OCI-LY7 (cell line): ENCODE measurements at places on chromosomes 16 and 17.
A peak's percentile ranks its signal among the peaks of the same experiment; 100 is the strongest.

- no peak for DNase-seq
Measured at GRCh38 chr16:17835118-17835876, 364.5 kb upstream of the XYLT1 start.

DNA sequence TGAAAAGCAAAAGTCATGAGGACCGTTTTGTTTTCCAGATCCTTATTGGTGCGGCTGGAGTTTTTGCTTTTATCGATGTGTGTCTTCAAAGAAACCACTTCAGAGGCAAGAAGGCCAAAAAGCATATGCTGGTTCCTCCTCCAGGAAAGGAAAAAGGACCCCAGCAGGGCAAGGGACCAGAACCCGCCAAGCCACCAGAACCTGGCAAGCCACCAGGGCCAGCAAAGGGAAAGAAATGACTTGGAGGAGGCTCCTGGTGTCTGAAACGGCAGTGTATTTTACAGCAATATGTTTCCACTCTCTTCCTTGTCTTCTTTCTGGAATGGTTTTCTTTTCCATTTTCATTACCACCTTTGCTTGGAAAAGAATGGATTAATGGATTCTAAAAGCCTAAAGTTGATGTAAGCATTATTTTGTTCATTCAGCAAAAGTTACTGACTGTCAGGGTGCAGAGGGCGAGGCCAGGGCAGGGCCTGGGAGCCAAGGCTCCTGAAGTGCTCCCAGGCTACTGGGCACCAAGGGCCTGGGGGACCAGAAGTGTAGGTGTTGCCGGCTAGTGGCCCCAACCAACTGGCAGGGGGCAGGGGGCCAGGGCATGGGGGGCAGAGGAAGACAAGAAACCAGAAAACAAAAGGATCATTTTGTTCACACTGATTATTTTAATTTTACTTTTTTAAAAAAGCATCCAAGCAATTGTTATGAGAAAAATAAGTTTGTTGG is 8.8 kb downstream of the CMTM2 start:
- no peak for DNase-seq

GRCh38 chr16:674214-674881 is 1.1 kb upstream of the RHBDL1 start:
- DNase-seq: no peak

- peak; percentile 81 for DNase-seq
Measured at GRCh38 chr17:1365445-1366039, 34.5 kb downstream of the YWHAE start.

DNA sequence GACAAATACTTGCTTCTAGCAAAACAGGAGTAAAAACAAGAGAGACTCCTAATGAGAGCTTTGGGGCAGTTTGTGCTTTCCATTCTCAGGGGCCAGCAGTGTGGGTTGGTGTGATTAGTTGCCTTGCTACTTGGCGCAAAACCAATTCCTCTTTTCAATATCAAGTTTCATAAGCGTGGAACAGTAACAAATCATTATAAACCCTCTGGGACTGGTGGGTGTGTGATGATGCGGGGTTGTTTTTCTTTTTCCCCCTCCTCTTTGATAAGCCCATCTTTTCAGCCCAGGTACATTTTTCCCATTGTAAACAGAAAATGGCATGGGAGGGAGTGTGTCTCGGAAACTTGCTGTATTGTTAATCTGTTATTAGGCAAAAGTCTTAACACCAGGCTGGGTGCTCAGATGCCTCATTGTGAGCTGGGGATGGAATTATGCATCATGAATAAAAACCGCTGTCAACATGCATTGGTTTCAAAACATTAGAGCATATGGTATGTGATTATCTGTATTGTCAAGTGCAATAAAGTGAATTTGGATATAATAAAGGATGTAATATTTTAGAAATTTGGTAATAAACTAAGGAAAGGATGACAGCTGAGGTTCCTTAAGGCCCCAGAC is 166.4 kb downstream of the CCDC182 start:
- no peak for DNase-seq

GRCh38 chr17:10059684-10060211 is 138.7 kb downstream of the GAS7 start:
- DNase-seq: no peak

GRCh38 chr16:78324649-78325285 is 225.3 kb downstream of the WWOX start:
- DNase-seq: no peak

GRCh38 chr16:27046958-27047518 is 19.7 kb upstream of the C16orf82 start:
- no peak for DNase-seq

DNA sequence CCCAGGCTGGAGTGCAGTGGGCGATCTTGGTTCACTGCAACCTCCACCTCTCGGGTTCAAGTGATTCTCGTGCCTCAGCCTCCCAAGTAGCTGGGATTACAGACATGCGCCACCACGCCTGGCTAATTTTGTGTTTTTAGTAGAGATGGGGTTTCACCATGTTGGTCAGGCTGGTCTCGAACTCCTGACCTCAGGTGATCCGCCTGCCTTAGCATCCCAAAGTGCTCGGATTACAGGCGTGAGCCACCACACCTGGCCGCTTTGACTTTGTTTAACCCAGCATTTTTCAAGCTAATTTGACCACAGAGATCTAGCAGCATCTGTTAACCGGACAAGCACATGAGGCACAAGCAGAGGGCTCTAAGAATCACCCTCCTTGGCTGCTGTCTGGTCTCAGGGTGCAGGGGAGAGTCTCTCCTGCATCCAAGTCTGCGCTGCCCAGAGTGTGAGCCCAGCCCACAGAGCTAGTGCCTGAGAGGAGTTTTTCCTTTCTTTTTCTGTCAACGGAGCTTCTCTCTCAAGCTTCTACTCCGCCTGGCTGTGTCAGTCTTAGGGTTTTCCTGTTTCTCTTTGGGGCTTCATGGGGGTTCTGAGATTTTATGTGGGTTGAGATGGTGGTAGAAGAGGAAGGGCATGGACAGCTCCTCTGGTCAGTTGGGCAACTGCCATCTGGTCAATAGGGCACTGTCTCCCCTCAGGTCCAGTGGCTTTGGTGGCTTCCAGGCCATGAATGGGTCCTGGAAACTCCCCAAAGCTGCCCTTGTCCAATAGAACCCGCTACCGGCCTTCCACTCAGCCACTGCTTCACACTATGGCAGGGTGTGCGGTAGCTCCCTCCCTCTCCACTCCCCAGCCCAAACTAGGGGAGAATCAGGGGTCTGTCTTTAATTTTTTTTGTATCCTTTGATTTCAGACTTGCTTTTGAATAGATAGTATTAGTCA is 59.6 kb downstream of the TNFRSF13B start:
- DNase-seq: no peak

DNA sequence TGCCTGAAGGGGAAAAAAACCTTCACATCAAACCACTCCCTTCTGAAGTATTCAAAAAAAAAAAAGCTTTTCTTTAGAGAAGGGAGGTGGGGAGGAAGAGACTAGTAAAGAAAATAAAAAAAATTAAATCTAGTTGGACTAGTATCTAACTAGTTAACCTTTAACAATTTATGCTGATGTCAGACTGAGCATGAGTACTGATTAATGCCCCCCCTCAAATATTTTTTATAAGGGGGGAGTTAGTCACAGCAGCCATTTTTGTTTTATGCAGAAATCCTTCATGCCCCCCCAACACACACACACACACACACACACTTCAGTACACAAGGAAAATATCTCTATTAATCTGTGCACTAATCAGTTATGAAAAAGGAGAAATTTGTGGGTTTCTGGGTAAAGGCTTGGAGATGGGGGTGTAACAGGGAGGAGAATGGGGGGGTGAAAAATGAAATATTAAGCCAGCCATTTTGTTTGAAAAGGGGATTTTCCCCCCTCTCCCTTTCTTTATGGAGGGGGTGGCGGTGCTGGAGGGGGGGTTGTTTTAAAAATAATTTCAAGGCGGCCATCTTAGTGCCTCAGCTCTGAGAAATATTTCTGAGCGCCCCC is 4.7 kb upstream of the CHD3 start:
- DNase-seq: peak; percentile 61

DNA sequence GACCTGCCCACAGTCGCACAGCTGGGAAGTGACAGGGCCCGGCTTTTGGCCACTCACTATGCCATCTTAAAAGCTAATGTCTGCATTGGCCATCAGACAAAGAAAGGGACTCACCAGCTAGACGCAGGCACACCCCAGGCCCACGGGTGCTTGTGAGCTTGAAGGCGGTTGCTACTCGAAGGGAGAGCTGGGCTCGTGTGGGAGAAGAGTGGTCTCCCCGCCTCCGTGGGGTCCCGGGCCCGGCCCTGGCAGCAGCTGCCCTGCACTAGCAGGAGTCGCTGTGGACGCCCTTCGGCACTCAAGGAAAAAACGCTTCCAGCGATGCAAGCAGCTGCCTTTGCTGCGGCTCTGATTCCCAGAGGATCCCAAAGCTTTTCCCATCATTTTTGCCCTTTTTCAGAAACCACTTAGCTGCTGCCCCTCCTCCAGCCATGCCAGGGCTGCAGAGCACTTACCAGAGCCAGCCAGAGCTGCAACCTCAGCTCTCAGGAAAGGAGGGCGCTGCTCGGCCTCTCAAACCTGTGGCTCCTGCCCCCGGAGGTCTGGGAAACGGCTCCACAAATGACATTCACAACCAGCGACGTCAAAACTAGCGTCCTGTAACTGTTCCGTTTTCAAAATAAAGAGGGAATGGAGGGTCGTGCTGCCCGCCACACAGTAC is 12.3 kb downstream of the TRPV1 start:
- no peak for DNase-seq

- peak; percentile 58 for DNase-seq
Measured at GRCh38 chr17:71085238-71086033, 916.1 kb downstream of the KCNJ2 start.

GRCh38 chr17:46020998-46021397 is 21.9 kb downstream of the STH start:
- DNase-seq: no peak

DNA sequence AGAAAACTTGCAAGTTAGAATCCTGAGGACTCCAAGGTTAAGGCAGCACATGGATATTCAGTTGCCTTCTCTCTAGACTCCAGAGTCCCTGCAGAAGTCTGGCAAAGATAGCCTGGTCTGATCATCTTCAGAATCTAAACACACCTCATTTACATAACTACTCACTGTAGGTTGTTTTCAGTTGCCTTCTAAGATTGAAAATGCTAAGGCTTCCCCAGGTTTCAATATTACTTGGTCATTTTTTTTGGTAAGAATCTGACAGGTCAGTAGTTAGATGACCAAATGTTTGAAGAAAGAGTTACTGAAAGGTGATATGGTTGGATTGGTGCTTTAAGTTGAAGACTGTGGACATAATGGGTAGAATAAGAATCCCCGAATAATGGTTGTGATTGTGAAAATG is 205.4 kb upstream of the KCNJ16 start:
- DNase-seq: no peak

- DNase-seq: no peak
Measured at GRCh38 chr17:74362810-74363498, 1.3 kb upstream of the BTBD17 start.

- no peak for DNase-seq
Measured at GRCh38 chr16:77618951-77619350, 103.4 kb upstream of the NUDT7 start.

- no peak for DNase-seq
Measured at GRCh38 chr16:59950431-59950830, 1216.3 kb upstream of the GOT2 start.

- DNase-seq: no peak
Measured at GRCh38 chr16:10419701-10420100, 33.8 kb downstream of the ATF7IP2 start.

DNA sequence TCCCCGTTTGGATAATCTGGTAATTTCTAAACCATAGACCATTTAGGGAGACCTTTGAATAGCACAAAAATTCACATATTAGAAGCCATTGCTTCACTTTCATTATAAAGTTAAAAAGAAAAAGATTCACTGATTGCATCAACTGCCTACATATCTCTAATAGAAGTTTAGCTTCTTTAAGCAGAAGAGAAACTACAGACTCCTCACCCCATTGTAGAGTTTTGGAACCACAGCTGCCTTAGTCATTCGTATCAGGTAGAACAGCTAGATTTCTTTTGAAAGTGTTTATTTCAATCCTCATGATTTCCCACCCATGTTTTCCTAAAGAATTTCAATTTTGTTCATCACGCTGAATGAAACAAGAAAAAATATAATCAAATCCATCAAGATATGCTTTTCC is 144.8 kb downstream of the CDH8 start:
- no peak for DNase-seq
